ENCODE measurements at places on chromosomes 3 and 15.

- DNase-seq, result no peak
Observed at GRCh38 chr15:44810237-44810636, 73.9 kb downstream of the TRIM69 start.

DNA sequence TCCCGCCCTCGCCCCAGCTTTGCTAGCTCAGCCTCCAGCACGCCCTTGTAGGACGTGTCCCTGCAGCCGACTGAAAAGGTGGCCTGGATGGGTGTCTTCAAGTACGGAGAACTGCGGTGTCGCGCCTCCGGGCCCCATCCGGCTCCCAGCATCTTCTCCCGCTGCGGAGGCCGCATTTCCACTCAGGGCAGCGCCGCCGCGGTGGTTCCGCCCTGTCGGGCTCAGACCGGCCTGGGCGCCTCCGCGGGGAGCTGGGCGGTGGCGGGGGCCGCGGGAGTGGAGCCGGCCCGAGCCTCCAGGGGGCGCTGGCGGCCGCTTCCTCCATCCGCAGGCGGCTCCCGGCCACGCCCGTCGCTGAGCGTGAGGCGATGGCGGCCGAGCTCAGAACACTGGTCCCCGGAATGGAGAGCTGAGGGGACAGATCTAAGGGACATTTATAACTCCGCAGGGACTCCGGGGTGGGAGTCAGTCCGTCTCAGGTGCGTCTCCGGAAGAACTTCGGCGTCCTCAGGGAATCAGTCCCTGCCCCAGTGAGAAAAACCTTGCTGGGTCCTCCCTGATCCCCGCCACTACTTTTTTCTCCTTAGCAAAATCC is 13.6 kb upstream of the SMCO1 start:
- peak; percentile 67 for DNase-seq

GRCh38 chr15:69013726-69014406 is 629 bp upstream of the NOX5 start:
- no peak for DNase-seq

DNA sequence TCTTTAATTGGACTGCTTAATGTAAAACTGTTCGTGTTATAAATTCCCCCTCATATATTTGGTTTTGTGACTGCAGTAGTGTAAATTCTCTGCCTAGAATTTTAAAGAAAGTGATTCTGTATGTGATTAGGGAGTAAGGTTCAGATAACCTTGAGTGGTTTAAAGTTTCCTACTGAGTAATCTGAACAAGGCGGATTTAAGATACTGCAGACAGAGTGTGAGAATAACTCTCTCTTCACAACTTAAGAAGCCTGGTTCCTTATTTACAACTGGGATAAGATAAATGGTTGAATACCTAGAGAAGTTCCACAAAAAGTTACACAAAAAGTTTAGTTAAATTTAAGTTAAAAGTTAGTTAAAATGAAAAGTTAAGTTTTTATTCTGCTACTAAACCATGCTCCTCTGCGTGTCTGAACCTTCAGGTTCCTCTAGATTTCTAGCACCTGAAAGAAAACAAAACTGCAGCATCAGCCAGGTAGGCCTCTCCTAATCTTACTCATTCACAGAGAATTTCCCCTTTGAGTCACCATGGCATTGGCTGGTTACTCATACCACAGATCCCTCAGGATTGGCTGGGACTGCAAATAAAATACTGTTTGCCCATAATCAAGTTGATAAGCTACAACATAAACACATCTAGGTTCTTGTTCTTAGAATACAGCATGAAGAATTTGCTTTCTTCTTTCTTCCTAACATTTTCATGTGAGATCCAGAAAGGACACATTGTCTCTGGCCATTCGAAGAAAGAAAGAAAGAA is at the start of gene ARL14:
ARL14 (plus strand) TSS at position 614 of the 757 bp plus-strand sequence. CDS start 187 bp downstream, outside the sequence.
- DNase-seq, result no peak

GRCh38 chr3:45795509-45795881 is 841 bp downstream of the SLC6A20 start:
- DNase-seq, result no peak

- no peak for DNase-seq
Observed at GRCh38 chr3:184567946-184568559, 6.5 kb downstream of the EPHB3 start.

DNA sequence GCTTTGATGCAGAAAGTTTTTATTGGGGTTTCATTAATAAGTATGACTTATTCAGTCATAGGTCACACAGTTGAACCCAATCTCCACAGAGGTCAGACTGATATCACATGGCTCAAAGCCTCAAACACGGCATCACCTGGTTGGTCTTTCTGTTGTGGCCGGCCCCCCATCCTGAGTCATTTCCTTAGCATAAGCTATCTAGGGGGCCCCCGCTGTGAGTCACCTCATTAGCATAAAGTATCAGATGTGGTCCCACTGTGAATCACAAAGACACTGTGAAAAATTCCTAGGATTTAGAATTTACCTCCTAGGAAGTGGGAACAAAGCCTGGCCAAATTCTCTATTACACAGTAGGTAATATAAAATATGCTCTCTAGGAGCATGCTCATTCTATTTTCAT is 502.2 kb downstream of the PYDC2 start:
- DNase-seq, result no peak

GRCh38 chr3:83224101-83224868 is 1462.8 kb upstream of the GBE1 start:
- DNase-seq, result no peak

DNA sequence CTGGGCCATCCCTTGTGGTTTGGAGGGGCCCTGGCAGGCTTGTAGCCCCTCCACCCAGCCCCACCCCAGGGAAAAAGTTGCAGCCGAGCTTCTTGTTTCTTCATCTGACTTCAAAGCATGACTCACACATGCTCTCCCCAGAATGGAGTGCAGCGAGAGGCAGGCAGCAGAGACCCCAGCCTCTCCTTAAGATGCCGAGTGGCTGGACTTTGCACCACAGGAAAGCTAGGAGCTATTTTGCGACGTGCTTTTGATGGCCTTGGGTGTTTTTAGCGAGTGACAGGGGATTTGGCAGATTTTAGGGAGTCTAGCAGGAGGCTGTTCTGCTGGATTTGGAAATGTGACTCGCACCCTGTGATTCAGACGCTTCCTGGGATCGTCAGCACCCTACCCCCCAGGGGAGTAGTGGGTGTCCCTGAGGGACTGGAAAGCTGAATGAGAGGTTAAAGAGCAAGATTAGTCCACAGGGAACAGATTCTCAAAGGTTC is 14.2 kb downstream of the BAHD1 start:
- no peak for DNase-seq

DNA sequence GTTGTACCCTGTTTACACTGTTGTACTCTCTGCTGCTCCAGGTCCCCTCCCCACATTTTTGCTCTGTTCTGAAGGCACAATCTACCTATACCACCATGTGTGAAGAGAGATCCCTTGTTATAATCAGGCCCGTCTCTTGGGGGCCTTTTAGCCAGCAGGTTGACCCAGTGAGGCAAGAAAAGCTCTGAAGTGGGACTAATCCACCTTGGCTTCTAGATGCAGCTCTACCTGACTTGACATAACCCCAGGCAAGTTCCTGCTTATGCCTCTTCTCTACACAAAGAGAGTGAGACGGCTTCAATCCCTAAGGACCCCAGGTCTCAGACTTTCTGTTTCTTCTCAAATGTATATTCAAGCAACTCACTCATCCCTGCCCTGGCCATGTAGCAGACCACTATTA is 56.9 kb upstream of the MANF start:
- DNase-seq, result no peak

GRCh38 chr15:49737127-49737526 is 116.3 kb downstream of the DTWD1 start:
- DNase-seq, result no peak

DNA sequence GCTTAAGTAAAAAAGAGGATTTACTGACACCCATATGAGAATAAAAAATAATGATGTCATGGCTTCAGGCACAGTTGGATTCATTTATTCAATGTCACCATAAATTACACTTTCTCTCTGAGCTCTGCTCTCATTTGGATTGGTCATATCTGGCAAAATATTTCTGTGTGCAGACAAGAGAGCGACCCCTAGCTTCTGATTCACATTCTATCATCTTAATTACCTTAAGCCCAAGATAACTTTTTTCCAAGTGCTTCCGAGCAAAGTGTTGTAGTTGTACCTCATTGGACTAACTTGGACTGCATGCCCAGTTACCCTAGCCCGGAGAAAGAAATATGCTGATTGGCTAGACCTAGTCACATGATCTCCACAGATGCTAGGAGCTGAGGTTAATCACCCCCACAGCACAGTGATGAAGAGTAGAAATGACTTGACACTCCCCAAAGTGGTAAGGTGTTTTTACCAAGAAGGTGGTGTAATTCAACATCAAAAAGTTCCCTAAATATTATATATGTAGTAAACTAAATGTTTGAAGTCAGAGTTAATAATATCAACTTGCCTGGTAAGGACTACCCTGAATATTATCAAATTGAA is 552.2 kb upstream of the SUCLG2 start:
- DNase-seq, result no peak

All from activated CD4-positive, alpha-beta T cell treated with anti-CD3 and anti-CD28 coated beads, Interleukin-2, amount 50 U/mL, for 4 hours (primary cell).